ENCODE measurements at places on chromosomes 13 and 19. TPM values are rescaled to one million over a fixed set of nuclear protein-coding genes. Genes with fewer than 3 reads are reported as not detected.

The C1QTNF9B gene
- not detected for total RNA-seq

The SLC10A2 gene
- total RNA-seq, result 5.2 TPM

The SMIM24 gene
- total RNA-seq, result 712 TPM

The PLA2G4C gene
- 10.0 TPM for total RNA-seq

The EMC10 gene
- 182 TPM for total RNA-seq

The CRX gene
- not detected for total RNA-seq

The ANKRD24 gene
- total RNA-seq, result 3.4 TPM
